Daoy (cell line): ENCODE measurements at places on chromosomes 7 and 10.
A peak's percentile ranks its signal among the peaks of the same experiment; 100 is the strongest.

- DNase-seq = peak; percentile 82
These were observed 5.9 kb upstream of the PRSS58 start for GRCh38 chr7:142263598-142264380.

GRCh38 chr10:123496375-123496774 is 169.8 kb upstream of the GPR26 start:
- peak; percentile 41 for DNase-seq

DNA sequence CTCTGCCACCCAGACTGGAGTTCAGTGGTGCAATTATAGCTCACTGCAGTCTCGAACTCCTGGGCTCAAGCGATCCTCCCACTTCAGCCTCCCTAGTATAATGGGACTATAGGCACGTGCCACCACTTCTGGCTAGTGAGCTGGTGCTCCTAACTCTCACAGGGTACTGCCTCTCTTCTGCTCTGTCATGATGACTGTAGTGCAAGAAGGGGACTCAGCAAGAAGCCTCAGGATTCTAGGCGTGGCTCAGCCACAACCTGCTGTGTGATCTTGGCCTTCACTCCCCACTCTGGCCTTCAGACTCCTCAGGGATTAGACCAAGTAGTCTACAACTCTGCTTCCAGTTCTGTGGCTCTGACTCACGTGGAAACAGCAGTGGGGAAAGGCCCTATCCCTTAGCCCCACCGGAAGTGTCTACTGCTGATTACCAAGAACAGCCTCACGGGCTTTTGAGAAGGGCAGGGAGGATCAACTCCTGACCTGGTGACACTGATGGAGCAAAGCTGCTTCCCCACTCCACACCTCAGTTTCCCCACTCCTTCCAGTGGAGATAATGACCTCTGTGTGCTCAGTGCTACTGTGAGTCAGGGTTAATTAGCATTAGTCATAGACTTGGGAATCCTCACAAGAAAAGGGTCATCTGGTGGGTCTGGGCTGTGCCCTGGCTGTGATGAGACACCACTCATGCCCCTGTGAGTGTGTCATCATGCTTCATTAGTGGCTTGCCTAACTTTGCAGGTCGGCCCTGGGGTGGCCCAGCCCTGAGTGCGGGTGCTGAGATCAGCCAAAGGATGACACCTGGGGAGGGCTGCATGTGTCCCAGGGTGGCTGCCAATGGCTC is 41.1 kb downstream of the ZC3HC1 start:
- peak; percentile 98 for DNase-seq

DNA sequence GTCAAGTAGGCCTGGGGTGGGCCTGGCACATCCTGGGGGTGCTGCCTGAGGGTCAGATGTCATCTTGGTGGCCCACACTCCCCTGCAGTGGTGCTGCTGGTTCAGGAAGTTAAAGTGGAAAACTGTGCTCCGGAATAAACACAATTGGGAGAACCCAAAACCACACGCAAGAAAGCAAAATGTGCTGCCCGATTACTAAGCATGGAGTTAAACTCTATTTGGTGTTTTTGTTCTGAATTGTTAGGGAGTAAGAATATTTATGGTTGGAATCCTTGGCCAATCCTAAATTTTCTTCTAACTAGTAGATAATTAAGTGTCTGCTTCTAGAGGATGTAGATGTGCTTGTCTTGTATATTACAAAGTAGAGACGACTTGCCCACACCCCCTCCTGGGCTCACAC is 131.4 kb downstream of the MGMT start:
- DNase-seq = no peak

DNA sequence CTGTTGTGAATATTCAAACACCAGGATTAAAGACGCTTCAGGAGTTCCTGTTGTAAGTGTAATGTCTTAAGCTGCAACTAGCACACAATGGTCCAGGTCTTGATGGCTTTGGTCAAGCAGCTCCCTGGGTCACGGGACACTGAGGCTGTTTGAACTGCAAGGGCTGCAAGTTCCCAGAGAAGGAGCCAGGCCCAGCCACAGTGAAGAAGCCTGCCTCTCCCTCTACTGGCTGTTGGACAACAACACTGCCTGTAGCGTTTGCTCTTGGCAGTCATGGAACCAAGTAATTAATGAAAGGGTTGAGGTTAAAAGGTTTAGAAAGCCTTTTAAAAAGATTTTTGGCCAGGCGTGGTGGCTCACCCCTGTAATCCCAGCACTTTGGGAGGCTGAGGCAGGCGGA is 31.9 kb upstream of the GUSB start:
- DNase-seq = peak; percentile 56

DNA sequence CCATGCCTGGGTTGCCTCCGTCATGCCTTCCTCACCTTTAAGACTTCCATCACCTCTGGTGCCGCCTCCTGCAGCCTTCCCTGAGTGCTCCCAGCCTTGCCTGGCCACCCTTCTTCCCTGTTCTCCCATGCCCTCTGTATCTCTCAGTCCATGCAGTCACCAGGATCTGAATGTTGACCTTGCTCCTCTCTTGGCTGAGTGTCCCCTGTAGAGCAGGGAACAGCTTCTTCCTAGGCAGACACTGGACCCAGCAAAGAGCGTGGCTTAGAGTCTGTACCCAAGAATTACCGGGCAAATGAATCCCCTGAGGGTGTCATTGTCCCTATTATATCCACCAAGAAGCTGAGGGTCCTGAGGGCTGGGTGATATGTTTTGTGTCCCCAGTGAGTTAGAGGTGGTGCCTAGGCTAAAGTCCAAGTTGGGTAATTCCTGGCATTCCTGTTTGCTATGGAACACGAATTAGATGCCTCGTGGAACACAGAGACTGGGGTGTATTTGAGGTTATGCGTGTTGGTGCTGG is 505.6 kb downstream of the RPS24 start:
- DNase-seq = no peak

GRCh38 chr10:61902445-61903220 is 1.1 kb downstream of the ARID5B start:
- DNase-seq = peak; percentile 51
